Activated effector memory CD4-positive, alpha-beta T cell treated with Interleukin-2 at 50 U/mL for 16 hours (primary cell): ENCODE measurements at places on chromosomes 6 and 20.

DNA sequence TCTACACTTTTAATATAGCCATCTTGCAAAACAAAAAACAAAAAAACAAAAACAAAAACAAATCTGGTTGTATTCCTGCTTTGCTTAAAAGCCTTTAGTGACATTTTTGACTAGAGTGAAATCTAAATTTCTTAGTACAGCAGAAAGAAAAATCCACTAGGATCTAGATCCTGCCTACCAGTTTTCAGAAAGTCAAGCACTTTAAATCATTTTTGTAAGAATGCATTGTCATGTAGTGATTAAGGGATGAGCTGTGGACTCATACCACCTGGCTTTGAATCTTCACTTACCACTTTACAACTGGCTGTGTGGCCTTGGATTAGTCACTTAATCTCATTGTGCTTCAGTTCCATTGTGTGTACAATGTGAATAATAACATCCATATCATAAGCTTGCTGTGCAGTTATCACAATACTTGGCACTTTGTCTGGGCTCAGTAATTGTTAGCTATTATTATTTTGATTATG is 4.0 kb downstream of the MKKS start:
- DNase-seq, result no peak

DNA sequence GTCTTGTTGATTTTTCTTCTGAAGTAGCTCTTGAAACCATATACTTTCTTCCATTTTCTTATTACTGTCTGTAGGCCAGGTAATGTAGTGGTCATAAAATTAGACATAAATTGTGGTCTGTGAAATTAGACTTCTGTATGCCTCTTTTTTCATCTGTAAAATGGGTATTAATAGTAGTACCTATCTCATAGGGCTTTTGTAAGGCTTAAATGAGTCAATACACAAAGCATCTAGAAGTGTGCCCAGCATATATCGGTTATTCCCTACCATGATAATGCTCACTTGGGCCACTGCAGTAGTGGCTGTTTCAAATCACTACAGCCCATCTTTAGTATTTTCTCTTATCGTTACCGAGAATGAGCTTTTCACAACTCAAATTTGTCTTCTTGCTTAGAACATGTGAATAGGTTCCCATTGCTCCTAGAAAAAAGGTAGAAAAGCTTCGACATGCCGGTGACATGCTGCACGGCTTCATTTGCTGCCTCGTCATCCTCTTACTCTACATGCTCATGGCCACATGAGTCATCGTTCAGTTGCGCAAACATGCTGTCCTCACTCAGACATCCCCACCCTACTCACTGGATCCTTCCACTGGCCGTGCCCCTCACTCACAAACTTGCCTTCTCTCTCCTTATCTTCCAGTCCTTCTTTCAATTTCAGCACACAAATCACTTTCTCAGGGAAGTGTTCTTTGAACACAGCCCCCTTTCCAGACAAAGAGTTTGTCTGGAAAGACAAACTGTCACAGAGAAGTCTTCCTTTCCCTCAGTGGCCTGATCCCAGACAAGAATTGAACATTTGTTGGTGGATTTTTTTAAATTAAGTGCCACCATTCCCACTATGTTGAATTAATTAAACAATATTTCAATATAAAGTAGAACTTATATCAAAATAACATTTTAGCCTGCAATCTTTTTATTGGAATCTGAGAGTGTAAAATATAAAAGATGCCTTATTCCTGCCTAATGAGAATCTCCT is 32.2 kb upstream of the ERVFRD-1 start:
- no peak for DNase-seq

DNA sequence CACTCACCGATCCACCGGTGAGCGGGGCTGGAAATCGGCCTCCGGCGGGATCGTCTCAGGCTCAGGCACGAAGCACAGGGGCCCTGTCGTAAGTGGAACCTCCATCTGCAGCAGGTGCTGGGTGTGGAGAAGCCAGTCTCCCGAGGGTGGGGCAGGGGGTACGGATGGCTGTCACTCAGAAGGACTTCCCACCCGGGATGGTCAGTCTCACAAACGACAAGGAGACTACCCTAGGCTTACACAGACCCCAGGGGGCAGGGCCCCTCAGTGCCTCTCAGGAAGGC is 27.8 kb downstream of the YTHDF1 start:
- DNase-seq, result no peak

DNA sequence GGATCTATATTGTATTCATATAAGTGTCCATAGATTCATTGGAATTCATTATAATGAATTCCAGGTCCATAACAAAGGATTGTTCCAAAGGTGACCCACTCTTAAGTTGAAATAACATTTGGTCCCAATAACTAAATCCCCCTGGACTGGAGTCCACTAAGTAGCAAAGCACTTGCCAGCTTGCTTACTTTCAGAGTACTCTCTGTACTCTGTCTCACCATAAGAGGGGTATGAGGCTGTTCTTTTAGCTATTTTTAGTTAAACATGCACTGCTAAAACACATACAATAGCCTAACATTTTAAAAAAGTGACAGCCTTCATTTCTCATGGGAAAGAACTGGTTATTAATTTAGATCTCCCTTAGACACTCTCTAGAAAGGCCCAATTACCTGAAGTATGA is 16.7 kb upstream of the ARHGAP18 start:
- no peak for DNase-seq

DNA sequence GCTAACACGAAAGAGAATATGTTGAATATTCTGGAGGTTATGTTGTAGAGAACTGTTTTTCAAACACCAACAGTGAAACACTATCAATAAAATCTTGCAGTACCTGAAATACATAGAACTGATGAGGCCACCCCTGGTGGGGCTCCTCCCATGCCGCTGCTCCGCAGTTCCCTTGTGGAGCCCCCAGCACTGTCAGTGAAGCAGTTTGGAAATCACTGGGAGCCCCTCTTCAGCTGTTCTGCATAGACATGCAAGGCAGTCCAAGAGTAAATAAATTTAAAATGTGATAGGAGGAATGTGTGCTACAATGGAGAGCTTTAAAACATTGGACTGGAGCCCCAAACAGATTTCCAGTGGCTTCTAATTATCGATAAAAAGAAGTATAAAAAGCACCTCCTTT is 189.4 kb downstream of the FNDC1 start:
- DNase-seq, result no peak

DNA sequence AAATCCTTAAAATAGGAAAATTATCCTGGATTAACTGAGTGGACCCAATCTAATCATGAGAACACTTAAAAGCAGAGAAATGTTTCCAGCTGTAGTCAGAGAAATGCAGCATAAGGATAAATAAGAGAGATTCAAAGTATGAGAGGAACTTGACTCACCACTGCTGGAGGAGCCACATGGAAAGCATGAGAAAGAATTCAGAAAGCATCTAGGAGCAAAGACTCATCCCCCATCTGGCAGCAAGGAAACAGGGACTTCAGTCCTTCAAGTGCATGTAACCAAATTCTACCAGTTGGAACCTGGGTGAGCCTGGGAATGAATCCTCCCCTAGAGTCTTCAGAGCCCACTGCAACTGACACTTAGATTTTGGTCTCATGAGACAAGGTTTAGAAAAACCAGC is 33.7 kb downstream of the RNF146 start:
- DNase-seq, result no peak

DNA sequence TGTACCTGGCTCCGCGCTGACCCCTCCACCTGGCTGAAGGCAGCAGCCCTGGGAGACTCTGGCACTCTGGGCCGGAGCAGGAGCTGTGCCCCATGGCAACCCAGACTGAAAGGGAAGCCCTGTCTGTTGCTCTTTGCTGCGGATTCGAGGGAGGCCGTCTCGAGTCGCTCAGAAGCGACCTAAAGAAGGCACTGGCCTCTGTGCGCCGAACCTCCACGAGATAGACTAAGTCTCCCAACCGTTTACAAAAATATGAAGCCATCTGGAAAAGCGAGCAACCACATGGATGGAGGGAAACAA is 10.5 kb upstream of the TBX18 start:
- no peak for DNase-seq

GRCh38 chr20:25863536-25864325 is 167.1 kb upstream of the ZNF337 start:
- no peak for DNase-seq

DNA sequence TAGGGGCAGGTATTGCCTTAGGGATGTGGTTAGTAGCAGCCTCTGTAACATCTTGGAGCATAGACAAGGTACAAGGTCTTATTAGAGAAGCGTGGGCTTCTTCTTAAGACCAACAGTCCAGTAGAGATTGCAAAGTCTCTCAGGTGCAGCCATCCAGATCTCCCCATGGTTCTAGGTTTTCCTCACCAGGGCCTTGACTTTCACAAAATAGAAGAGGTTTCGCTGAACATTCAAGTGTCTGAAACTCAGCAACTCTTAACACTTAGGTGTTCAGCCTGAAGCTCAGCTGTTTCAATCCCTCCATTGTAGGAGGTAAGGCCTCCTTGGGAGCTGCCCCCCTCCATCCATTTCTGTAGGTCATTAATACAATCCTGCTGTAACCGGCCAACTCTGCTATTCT is 44.4 kb downstream of the GOPC start:
- no peak for DNase-seq

- DNase-seq, result no peak
Observed at GRCh38 chr6:27334141-27334540, 22.1 kb upstream of the POM121L2 start.

- no peak for DNase-seq
Observed at GRCh38 chr6:23454080-23454976, 671.7 kb upstream of the NRSN1 start.

- no peak for DNase-seq
Observed at GRCh38 chr6:47034421-47034820, 7.7 kb downstream of the ADGRF1 start.

DNA sequence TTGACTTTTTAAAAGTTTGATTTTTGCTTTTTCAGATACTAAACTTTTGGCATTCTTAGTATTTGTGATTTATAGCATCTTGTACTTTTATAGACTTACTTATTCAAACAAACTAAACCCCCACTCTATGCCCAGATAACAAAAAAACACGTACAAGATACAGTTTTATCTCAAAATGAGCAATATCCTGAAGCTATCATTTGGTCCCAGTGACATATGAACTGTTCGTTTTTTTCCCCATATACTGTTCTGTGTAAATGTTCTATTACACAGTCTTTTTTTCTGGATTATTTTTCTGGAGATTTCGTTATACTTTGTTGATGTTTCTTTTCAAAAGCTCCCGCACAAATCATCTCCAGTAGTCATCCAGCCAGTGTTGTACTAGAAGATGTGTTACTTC is 27.3 kb upstream of the SERINC3 start:
- no peak for DNase-seq

DNA sequence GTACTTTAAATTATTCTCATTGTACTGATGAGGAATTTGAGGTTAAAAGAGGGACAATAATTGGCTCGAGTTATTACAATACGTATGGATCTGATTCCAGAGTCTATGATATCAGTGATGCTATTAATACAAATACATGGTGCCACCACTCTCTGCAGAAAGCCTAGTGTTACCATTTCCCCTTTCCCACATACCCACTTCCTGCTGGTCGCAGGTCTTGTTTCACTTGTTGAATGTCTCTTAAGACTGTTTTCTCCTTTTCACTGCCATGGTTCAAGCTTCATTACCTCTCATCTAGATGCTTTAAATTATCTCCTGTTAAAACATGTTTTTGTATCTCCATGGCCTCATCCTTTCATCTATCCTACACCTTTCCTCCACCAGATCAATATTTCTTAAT is 62.0 kb downstream of the FHL5 start:
- no peak for DNase-seq

- no peak for DNase-seq
Observed at GRCh38 chr20:57387945-57388371, 3.2 kb upstream of the RBM38 start.

DNA sequence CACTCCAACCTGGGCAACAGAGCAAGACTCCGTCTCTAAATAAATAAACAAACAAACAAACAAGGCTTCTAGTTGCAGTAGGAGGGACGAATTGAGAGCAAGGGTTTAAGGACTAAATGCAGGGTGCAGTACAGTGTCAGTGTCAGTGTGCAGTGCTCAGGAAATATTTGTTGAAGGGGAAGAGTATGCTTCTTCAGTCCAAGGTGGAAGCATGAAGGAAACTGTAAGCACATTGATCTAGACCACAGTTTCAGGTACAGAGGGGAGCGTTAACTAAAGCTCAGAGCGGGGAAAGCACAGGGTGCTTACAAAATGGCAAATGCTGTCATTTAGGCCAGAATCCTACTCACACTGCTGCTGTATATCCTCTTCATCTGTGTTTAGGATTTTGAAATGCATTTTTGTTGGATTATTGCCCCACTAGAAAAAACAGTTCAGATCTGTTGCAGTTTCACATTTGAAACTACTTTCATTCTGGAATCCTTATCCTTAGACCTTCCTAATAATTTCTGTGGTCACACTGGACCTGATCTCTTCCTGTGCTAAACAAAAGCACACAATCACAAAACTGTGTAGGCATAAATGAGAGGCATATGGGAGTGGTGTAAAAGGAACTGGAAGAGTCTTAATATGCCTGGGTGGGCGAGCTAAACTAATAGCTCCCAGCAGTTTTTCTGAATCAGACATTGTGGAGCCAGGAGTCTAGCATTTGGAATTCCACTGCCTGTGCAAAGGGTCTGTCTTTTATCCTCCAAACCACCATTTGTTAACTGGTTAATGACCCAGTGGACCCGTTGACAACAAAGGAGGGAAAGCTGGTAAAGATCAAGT is 41.4 kb downstream of the CBFA2T2 start:
- no peak for DNase-seq
